NCI-H226 (cell line): ENCODE measurements at places on chromosomes 5 and 9.

DNA sequence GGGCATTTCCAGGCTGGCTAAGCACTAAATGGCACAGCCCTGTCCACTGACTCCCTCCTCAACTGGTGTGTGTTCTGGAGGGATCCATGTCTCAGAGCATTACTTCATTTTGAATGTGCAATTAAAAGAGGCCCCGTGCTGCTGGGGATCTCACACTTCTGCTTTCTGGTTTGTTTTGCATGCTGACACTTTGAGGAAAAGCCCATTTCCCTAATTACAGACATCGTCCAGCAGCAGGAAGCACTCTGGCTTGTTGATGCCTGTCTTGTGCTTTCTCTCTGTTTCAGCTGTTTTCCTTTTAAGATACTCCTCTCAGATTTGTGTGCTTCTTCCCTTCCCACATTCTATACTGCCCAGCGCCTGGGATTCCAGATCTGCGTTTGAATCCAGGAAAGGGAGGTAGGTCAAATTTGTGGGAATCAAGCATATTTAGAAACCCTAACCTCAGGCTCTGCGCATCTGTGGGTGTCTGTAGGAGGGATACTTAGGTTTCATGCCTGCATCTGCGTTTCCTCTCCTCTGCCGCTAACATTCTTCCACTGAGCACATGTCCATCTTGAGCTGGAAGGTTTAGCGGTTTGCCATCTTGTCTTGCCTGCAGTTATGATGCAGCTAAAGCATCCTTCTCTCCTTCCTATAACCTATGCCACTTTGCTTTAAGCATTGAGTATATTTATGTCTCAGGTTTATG lies 25.7 kb downstream of the SYK start:
- no peak for DNase-seq

DNA sequence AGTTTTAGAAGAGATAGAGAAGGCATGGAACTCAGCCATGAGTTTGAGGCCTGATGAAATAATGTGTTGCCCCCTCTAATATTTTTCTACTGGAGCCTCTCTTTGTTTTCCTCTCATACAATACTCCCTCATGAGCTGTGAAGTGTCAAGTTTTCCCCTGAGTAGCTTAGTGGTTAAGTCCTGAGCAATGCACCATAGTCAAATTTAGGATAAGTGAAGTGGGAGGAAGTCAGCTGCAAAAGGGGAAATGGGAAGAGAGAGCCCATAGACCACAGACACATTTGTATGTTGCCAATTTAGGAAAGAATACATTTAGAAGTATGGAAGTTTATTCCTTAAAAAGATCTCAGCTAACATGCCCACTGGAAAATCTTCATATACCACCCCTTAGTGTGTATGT lies 171.5 kb upstream of the NREP start:
- DNase-seq, result no peak

GRCh38 chr5:108747111-108747773 lies 455 bp upstream of the FER start:
- DNase-seq, result no peak

GRCh38 chr5:123207081-123207537 lies 118.1 kb downstream of the PRDM6 start:
- DNase-seq, result no peak

DNA sequence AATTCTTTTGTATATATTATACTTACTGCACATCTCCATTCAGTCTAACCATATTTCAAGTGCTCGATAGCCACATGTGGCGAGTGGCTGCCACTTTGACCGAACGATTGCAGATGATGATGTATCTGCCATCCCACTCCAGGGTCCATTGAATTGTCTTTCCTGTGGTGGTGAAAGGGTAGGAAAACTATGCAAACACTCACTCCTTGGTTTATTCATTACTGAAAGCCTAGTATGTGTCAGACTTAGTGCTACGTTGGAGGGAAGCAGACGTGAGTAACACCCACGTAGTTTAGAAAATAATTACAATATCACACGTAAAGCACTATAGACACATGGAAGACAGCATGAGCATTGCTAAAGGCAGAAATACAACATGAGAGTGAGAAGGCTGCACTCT lies 353.7 kb downstream of the CSNK1G3 start:
- DNase-seq, result no peak

DNA sequence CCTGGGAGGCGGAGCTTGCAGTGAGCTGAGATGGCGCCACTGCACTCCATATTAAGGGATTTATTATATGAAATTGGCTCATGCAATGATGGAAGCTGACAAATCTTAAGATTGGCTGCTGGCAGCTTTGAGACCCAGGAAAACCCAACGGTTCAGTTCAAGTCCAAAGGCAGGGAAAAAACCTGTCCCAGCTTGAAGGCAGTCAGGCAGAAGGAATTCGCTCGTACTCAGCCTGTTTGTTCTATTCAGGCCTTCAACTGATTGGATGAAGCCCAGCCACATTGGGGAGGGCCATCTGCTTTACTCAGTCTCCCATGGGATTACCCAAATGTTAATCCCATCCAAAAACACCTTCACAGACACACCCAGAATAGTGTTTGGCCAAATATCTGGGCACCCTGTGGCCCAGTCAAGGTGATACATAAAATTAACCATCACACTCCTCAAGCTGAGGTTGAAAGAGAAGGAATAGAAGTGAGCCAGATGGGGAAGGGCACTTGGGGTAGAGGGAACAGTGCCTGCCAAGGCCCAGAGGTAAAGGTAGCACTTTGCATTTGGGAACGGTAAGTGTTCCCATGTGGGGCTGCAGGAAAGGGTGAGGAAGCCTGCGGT lies 8.5 kb upstream of the ORM1 start:
- DNase-seq, result no peak

DNA sequence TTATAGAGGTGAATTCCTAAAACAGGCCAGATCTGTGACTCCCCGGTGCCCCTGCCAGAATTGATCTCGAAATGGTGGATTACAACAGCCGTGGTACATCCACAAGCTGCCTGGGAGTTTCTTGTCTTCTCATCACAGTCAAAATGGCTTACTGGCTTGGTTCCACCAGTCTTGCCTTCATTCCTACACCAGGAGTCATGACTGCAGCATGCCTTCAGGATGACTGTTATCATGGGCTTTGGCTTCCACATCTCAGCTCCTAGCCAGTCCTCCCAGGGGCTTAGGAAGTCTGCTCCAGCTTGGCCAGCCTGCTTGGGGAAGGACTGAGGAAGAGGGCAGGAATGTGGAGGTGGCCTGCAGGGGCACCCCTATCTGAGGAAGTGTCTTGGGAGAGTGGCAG lies 132.9 kb upstream of the NR3C1 start:
- peak; percentile 98 for DNase-seq

DNA sequence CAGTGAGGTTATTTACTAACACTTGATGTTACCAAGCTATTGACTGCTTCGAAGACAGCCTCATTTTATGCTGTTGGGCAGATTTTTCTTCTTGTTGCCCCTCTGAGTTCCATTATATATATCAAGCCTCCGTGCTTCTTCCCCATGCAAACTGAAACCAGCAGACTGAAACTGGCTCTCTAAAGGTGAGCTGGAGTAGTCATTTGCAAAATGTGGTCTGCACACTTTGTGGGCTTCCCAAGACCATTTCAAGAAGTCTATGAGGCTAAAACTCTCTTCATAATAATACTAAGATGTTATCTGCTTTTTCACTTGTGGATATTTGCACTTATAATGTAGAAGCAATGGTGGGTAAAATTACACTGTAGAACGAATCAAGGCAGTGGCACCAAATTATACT lies 13.9 kb downstream of the SLC36A1 start:
- no peak for DNase-seq

DNA sequence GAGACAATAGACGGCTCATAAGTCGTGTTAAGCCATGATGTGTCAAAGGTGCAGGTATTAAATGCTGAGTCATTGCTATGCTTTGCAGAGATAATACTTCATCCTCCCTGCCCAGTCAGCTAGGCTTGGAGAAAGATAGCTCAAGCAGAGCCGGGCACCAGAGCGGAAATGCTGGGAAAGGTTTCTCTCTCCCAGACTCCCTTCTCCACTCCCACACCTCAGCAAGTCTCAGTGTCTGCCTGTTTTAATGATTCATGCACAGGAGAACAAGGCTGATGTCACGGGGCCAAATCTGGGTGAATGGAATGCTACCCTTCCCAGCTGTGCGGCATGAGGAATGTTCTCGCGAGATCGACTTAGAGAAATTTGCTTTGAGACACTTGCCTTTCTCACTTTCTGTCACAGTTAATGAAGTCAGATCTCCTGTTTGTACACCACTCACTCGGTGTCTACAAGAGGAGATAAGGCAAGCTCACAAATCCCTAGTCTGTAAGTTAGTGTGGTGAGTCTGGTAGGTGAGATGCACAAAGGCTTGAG lies 204.4 kb downstream of the EFNA5 start:
- peak; percentile 100 for DNase-seq

DNA sequence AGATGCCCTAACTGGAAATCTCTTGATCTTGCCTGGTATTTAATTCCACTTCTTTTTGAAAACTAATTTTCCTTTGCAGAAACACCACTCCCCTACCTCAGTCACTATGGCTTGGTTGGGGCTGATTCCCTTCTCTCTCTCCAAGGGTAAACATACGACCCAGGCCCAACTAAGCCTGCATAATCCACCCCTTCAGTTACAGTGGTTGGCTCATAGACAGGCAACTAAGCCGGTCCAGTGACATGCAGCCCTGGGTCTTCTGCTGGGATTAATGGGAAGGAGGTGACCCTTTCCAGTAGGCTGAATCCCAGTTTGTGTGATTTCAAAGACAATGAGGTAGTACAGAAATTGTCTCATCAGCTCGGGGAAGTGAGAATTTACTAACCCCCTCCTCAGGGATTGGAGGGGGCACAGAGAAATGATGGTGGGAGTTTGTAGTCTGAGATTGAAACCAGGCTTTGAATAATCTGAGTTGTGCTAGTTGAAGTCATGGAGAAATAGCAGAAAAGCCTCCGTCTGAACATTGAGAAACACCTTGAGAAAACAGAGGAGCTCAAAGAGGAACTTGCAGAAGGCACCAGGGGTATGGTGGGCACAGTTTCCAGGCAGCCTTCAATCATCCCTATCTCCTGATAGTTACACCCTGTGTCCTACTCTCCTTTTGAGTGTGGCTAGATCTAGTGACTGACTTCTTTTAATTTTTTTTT lies 148.9 kb downstream of the GCNT1 start:
- no peak for DNase-seq

DNA sequence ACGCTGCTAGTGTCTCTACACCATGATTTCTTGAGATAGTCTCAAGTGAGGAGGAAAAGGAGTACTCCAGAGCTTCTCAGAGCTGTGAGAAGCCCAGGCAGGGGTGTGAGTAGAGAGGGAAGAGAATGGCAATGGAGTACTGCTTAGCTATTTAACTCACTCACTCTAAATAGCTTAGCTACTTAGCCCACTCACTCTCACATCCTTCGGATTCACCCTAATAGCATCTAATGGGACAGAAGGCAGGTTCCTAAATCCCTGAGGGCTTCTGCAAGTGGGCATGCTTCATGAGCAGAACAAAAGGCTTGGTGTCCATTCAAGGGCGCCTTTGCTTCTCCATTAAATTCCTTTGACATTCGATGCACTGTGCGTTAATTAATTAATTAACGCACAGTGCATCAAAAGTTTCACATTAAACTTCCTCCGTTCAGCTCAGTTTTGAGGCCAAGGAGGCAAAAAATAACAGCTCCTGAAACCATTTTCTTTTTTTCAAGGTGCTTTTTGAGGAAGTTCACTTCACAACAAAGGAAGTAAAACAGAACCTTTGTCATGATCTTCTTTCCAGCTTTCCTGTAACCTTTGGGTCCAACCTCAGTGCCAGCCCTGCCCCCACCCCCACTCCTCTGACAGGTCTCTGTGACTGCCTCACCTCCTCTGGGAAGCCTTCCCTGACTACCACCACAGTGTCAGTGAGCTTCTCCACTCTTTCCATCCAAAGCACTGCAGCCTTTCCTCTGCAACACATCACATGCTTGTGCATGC lies 294.0 kb downstream of the SEC61B start:
- DNase-seq, result no peak

- no peak for DNase-seq
These were observed 63.1 kb upstream of the MOCS2 start for GRCh38 chr5:53172630-53173029.
